Bronchial smooth muscle cell (primary cell): ENCODE measurements at places on chromosomes 5 and 9. TPM values are rescaled to one million over a fixed set of nuclear protein-coding genes. Genes with fewer than 3 reads are reported as not detected.

The C5orf46 gene
- 0.95 TPM in 1 of 2 replicates, not detected in the other for total RNA-seq

The FER gene
- 24.1 and 28.0 TPM in 2 replicates for total RNA-seq

The CORO2A gene
- under 0.01 TPM in 2 replicates for total RNA-seq

The DMRT3 gene
- total RNA-seq: not detected in 2 replicates

The BTNL9 gene
- total RNA-seq: not detected in 2 replicates

The LTC4S gene
- 0.94 and 1.3 TPM in 2 replicates for total RNA-seq

The PDE8B gene
- total RNA-seq: 0.09 TPM in 1 of 2 replicates, not detected in the other

The GABRA6 gene
- not detected in 2 replicates for total RNA-seq

The SLCO6A1 gene
- not detected in 2 replicates for total RNA-seq

The DDX4 gene
- total RNA-seq: not detected in 2 replicates

The HDHD3 gene
- total RNA-seq: 7.2 and 11.2 TPM in 2 replicates

The GPSM1 gene
- 70.9 and 79.5 TPM in 2 replicates for total RNA-seq

The CCDC180 gene
- 3.2 and 5.2 TPM in 2 replicates for total RNA-seq

The SHISAL2B gene
- 0.16 TPM in 1 of 2 replicates, not detected in the other for total RNA-seq

The PCDHA5 gene
- under 0.01 and 0.09 TPM in 2 replicates for total RNA-seq

The SMIM3 gene
- total RNA-seq: 23.5 and 38.1 TPM in 2 replicates

The LCN1 gene
- total RNA-seq: not detected in 2 replicates

The KIF12 gene
- total RNA-seq: not detected in 2 replicates

The FOXD4L6 gene
- under 0.01 TPM in 1 of 2 replicates, not detected in the other for total RNA-seq

The NDST1 gene
- total RNA-seq: 19.7 and 22.2 TPM in 2 replicates

The PRRX2 gene
- total RNA-seq: 21.5 and 44.3 TPM in 2 replicates

The CCDC183 gene
- 0.32 and 0.43 TPM in 2 replicates for total RNA-seq

The CD180 gene
- total RNA-seq: not detected in 2 replicates

The FABP6 gene
- not detected in 2 replicates for total RNA-seq

The NPR3 gene
- total RNA-seq: 12.0 and 74.7 TPM in 2 replicates

The RNF183 gene
- total RNA-seq: not detected in 2 replicates

The SH3TC2 gene
- total RNA-seq: 0.34 and 3.6 TPM in 2 replicates

The XRCC4 gene
- total RNA-seq: 3.0 and 6.5 TPM in 2 replicates

The SLC2A6 gene
- 4.3 and 5.7 TPM in 2 replicates for total RNA-seq

The OR13C3 gene
- total RNA-seq: not detected in 2 replicates

The CD274 gene
- total RNA-seq: 1.1 and 1.6 TPM in 2 replicates

The CETN3 gene
- 12.3 and 15.4 TPM in 2 replicates for total RNA-seq

The SPINK13 gene
- not detected in 2 replicates for total RNA-seq

The TJP2 gene
- 21.6 and 38.0 TPM in 2 replicates for total RNA-seq
